ENCODE measurements at places on chromosomes 3 and 15. TPM values are rescaled to one million over a fixed set of nuclear protein-coding genes. Genes with fewer than 3 reads are reported as not detected.

DNA sequence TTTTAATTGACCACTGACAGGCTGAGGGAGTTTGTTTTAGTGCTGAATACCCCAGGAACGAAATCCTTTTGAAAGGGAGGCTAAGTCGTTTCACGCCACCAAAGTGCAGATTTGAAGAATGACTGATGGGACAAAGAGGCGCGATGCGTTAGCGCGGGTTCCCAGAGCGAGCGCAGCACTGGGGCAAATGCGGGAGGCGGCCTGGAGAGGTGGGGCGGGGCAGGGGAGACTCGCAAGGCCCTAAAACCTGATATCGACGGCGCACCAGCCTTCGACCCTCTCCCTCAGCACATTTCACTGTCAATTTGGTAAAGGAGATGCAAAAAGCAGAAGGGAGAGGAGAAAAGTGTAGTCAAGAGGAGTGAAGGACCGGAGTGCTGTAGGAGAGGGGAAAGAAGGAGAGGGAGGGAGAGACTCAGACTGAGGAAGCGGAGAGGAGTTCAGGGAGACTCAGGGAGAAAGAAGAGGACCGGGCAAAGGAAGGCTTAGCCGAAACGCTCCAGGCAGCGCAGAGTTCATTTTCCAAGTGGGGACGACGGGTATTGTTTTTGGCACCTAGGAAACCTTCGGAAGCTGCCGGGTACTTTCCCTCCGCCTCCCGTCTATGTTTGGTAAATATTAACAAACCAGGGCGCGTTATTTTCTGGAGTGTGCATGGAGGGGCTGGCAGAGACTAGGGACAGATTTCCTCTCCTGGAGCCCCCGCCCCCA, 3.8 kb upstream of the FOXB1 start:
- no peak for DNase-seq
- H3K27ac ChIP-seq = no peak overlapping the region
- H3K36me3 ChIP-seq = no peaks in the 10 kb centered on the region
- peaks cover 24% of the 10 kb centered on the region for H3K4me1 ChIP-seq

DNA sequence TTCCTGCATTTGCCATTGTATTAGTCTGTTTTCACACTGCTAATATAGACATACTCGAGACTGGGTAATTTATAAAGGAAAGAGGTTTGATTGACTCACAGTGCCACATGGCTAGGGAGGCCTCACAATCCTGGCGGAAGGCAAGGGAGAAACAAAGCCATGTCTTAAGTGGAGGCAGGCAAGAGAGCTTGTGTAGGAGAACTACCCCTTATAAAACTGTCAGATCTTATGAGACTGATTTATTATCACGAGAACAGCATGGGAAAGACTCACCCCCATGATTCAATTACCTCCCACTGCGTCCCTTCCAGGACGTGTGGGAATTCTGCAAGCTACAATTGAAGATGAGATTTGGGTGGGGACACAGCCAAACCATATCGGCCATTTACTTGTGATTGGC, 27.8 kb downstream of the YEATS2 start:
- no peak for DNase-seq
- no peak overlapping the region for H3K27ac ChIP-seq
- no peaks in the 10 kb centered on the region for H3K27me3 ChIP-seq
- H3K36me3 ChIP-seq = peaks cover 88% of the 10 kb centered on the region
- no peaks in the 10 kb centered on the region for H3K4me1 ChIP-seq

DNA sequence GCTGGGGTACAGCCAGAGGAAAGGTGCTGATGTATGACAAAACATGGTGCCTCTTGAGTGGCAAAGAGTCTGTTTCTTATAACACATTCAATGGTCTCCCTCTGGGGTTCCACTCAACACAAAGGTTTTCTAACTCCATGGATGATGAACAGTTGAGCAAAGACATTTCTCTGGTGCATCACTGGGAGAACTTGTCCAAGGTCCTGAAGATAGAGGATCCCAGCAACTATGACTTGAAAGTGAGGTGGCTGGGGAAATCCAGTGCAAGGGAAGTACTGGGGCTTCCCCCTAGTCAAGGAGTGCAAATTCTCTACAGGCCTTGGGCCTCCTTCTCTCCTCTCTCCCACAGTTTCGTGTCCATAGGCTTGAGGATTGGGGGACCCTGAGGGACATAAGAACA, 431.1 kb downstream of the WDR72 start:
- H3K27ac ChIP-seq = no peak overlapping the region
- H3K4me3 ChIP-seq = no peak overlapping the region
- no peaks in the 10 kb centered on the region for H3K4me1 ChIP-seq
- H3K36me3 ChIP-seq = no peaks in the 10 kb centered on the region
- no peak for DNase-seq
- H3K27me3 ChIP-seq = peaks cover 5% of the 10 kb centered on the region

DNA sequence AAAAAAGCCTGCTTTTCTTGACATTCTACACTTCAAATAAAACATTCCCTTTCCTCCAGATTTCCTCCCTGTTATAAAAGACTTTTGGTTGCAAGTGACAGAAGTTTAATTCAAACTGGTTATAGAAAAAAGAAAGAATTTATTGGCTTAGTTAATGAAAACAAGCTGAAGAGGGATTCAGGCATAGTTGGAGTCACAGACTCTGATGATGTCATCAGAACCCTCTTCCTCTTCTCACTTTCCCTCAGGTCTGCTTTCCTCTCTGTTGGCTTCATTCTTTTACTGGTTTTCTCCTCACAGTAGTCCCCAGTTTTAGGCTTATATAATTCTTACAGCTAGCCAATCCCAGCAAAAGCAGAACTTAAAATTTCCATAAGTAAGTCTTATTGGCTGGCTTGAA, 32.0 kb upstream of the MBNL1 start:
- DNase-seq = no peak
- H3K27ac ChIP-seq = no peak overlapping the region
- no peaks in the 10 kb centered on the region for H3K4me1 ChIP-seq
- no peaks in the 10 kb centered on the region for H3K27me3 ChIP-seq
- H3K36me3 ChIP-seq = no peaks in the 10 kb centered on the region

The TNFSF10 gene
- total RNA-seq = 12.6 TPM

- H3K27me3 ChIP-seq = no peaks in the 10 kb centered on the region
- no peak overlapping the region for H3K27ac ChIP-seq
- H3K4me1 ChIP-seq = no peaks in the 10 kb centered on the region
Measured at GRCh38 chr15:54150255-54150654, 172.0 kb downstream of the UNC13C start.

The ABHD17C gene
- total RNA-seq = 5.9 TPM

The PLA2G4D gene
- not detected for total RNA-seq

DNA sequence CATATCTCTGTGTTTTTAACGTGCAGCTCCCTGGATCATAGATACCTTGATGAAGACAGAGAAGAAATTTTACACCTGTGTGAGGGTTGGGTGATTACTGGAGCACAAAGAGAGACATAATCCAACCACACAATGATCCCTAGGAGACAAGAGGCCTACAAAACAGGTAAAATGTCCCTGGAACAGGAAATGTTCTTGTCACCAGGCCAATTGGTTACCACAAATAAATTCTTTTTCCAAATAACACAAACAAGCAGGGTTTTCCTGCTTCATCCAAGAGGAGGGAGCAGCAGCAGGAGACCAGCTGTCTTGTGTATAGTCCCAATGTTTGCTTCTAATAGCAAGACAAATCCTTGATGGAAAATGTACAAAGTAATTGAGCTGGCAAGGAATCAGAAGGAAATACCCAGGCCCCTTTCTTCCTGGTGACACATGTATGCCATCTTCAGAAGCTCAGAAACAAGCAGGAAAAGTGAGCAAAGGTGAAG, 1.4 kb downstream of the MGLL start:
- peaks cover 11% of the 10 kb centered on the region for H3K36me3 ChIP-seq
- peak overlapping the region; percentile 96 for H3K27ac ChIP-seq
- H3K27me3 ChIP-seq = no peaks in the 10 kb centered on the region
- peaks cover 74% of the 10 kb centered on the region for H3K4me1 ChIP-seq
- peak overlapping the region; percentile 95 for H3K4me3 ChIP-seq
- no peak for DNase-seq

GRCh38 chr3:33372218-33373081, 67.8 kb downstream of the UBP1 start:
- peaks cover 1% of the 10 kb centered on the region for H3K36me3 ChIP-seq
- H3K4me3 ChIP-seq = no peak overlapping the region
- H3K27ac ChIP-seq = no peak overlapping the region
- DNase-seq = no peak
- no peaks in the 10 kb centered on the region for H3K27me3 ChIP-seq

The DUOX1 gene
- total RNA-seq = 0.80 TPM

The PLA2G4B gene
- 3.8 TPM for total RNA-seq

GRCh38 chr15:75129788-75130187, 71.9 kb upstream of the C15orf39 start:
- no peak for DNase-seq
- H3K27me3 ChIP-seq = no peaks in the 10 kb centered on the region
- no peaks in the 10 kb centered on the region for H3K36me3 ChIP-seq
- H3K27ac ChIP-seq = no peak overlapping the region

DNA sequence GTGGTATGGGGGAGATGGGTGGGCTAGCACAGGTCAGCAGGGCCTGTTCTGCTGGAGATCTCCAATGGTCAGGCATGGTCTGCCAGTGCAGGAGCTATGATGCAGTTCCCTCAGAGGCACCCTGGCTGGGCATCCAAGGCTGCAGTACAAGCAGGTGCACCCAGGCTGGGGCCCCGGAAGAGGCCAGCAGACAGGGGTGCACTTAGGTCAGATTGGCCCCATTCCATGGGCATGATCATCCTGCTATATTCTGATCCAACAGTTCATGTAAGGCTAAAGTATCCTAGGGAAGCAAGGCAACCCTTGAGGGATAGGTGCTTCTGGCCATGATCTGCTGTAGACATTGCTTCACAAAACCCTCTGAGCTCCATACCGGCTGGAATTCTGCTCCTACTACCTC, 53.5 kb downstream of the STRIT1 start:
- H3K36me3 ChIP-seq = no peaks in the 10 kb centered on the region
- no peaks in the 10 kb centered on the region for H3K4me1 ChIP-seq
- no peak overlapping the region for H3K27ac ChIP-seq
- no peaks in the 10 kb centered on the region for H3K27me3 ChIP-seq
- DNase-seq = no peak

The GOLGA8M gene
- 2.5 TPM for total RNA-seq

DNA sequence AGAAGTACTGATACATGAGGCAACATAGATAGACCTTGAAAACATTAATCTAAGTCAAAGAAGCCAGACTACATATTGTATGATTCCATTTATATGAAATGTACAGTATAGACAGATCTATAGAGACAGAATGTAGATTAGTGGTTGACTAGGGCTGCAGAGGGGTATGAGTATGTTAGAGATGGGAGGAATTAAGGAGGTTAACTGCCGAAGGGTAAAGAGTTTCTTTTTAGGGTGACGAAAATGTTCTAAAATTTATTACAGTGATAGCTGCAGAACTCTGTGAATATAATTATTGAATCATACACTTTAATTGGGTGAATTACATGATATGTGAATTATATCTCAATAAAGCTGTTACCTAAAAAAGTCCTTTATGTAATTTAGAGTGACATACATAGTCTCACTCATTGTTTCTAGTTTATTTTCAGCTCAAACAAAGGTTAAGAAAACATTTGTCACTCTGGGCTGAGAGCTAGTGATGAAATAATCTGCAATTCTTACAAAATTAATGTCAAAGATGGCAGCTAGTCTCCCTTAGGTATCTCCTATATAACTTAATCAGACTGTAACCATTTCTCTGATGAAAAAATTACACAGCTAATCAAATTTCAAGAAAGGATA, 61.4 kb downstream of the DENND4A start:
- no peaks in the 10 kb centered on the region for H3K4me1 ChIP-seq
- no peaks in the 10 kb centered on the region for H3K27me3 ChIP-seq
- H3K36me3 ChIP-seq = peaks cover 58% of the 10 kb centered on the region
- no peak for DNase-seq
- no peak overlapping the region for H3K4me3 ChIP-seq

The NMD3 gene
- total RNA-seq = 51.6 TPM

The CPEB1 gene
- total RNA-seq = 1.6 TPM

DNA sequence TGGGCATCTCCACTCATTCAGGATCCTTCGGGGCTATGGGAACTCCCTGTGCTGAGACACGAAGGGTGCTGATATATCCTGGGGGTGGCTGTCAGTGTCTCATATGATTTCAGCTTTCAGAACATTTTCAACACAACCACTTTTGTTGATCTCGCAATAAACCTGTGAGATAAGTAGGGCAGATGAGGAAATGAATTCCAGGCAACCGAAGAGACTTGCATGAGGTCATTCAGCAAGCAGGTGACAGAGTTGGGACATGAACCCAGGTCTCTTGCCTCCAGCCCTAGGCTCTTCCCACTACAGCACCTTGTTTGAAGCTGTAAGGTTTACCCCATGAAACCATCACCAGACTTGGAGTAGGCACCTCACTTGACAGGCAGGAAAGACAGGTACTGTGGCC, 16.6 kb downstream of the DUOX1 start:
- H3K4me1 ChIP-seq = no peaks in the 10 kb centered on the region
- peaks cover 3% of the 10 kb centered on the region for H3K36me3 ChIP-seq
- no peak for DNase-seq
- no peak overlapping the region for H3K4me3 ChIP-seq

- H3K27ac ChIP-seq = no peak overlapping the region
- no peaks in the 10 kb centered on the region for H3K4me1 ChIP-seq
- no peak for DNase-seq
- no peak overlapping the region for H3K4me3 ChIP-seq
- H3K36me3 ChIP-seq = no peaks in the 10 kb centered on the region
Measured at GRCh38 chr3:102757950-102758349, 323.1 kb downstream of the ZPLD1 start.

DNA sequence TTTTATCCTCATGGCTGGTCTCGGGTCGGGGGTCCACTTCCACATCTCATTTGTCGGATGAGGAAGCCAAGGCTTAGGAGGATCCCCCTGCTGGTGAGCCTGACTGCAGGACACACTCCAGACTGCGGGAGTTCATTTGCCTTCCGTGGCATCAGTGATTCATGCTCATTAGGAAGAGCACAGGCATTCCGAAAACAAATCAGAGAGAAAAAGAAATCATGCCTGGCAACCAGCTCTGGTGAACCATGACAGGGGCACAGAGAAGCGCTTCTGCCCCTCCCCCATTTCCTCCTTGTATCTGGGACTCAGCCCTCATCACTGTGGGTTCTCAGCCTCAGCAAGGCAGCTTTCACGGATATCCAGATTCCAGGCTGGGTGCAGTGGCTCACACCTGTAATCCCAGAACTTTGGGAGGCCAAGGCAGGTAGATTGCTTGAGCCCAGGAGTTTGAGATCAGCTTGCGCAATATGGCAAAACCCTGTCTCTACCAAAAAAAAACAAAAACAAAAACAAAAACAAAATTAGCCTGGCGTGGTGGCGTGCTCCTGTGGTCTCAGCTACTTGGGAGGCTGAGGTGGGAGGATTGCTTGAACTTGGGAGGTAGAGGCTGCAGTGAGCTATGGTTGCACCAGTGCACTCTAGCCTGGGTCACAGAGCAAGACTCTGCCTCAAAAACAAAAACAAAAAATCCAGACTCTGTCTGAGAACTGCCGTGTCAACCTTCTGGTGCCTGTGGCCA, 28.4 kb downstream of the IRAK2 start:
- no peaks in the 10 kb centered on the region for H3K27me3 ChIP-seq
- peaks cover 78% of the 10 kb centered on the region for H3K4me1 ChIP-seq
- DNase-seq = no peak
- no peaks in the 10 kb centered on the region for H3K36me3 ChIP-seq
- peak overlapping the region; percentile 94 for H3K27ac ChIP-seq

- H3K27ac ChIP-seq = peak overlapping the region; percentile 60
- peak; percentile 48 for DNase-seq
- no peak overlapping the region for H3K4me3 ChIP-seq
- peaks cover 35% of the 10 kb centered on the region for H3K4me1 ChIP-seq
- H3K27me3 ChIP-seq = no peaks in the 10 kb centered on the region
- no peaks in the 10 kb centered on the region for H3K36me3 ChIP-seq
Measured at GRCh38 chr3:185658504-185658912, 72.4 kb downstream of the SENP2 start.

Measured in left ventricle myocardium inferior (tissue), 1 donor.